Calu3 (cell line): ENCODE measurements at places on chromosomes 1 and 21. TPM values are rescaled to one million over a fixed set of nuclear protein-coding genes. Genes with fewer than 3 reads are reported as not detected.

CLCC1 gene
- 29.5 and 30.4 TPM in 2 replicates for total RNA-seq

FAM3B gene
- total RNA-seq = 0.47 and 0.71 TPM in 2 replicates

ANGPTL3 gene
- not detected in 2 replicates for total RNA-seq

SYPL2 gene
- 0.20 TPM in 1 of 2 replicates, not detected in the other for total RNA-seq

KRTAP12-2 gene
- not detected in 2 replicates for total RNA-seq

GRCh38 chr1:230087028-230087716 is 20.1 kb downstream of the GALNT2 start:
- H3K4me3 ChIP-seq = no peak overlapping the region
- no peaks in the 10 kb centered on the region for H3K27me3 ChIP-seq
- DNase-seq = no peak
- H3K36me3 ChIP-seq = peaks cover 36% of the 10 kb centered on the region

- no peaks in the 10 kb centered on the region for H3K27me3 ChIP-seq
- peaks cover 5% of the 10 kb centered on the region for H3K4me1 ChIP-seq
- no peak overlapping the region for H3K4me3 ChIP-seq
- DNase-seq = no peak
- no peak overlapping the region for H3K27ac ChIP-seq
- H3K36me3 ChIP-seq = no peaks in the 10 kb centered on the region
Observed at GRCh38 chr1:65751961-65752360, 40.7 kb upstream of the PDE4B start.

GRCh38 chr1:167472752-167473521 is 45.4 kb downstream of the CD247 start:
- H3K27me3 ChIP-seq = peaks cover 24% of the 10 kb centered on the region
- no peak overlapping the region for H3K4me3 ChIP-seq
- no peak overlapping the region for H3K27ac ChIP-seq
- DNase-seq = no peak

- peaks cover 94% of the 10 kb centered on the region for H3K36me3 ChIP-seq
- peak overlapping the region; percentile 57 for H3K4me3 ChIP-seq
- peak overlapping the region; percentile 99 for H3K27ac ChIP-seq
- no peaks in the 10 kb centered on the region for H3K27me3 ChIP-seq
- peaks cover 57% of the 10 kb centered on the region for H3K4me1 ChIP-seq
Observed at GRCh38 chr1:156129687-156130577, 15.4 kb downstream of the LMNA start.

GRCh38 chr1:49293016-49293415 is 516.3 kb upstream of the BEND5 start:
- no peaks in the 10 kb centered on the region for H3K27me3 ChIP-seq
- DNase-seq = no peak
- no peaks in the 10 kb centered on the region for H3K36me3 ChIP-seq
- no peak overlapping the region for H3K27ac ChIP-seq
- H3K4me1 ChIP-seq = no peaks in the 10 kb centered on the region

DNA sequence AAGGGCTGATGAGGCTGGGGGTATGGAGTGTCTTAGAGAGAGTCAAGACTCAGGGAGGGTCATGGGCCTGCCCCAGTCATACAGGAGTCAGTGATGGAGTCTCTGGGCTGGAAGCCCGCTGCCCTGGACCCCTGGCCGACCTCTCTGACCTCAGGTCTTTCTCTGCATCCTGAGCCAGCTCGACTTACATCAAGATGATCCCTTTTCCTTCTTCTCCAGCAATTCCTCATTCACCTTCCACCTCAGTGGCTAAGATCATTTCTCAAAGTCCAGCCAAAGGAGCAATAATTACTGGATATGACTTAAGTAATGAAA is 308.6 kb downstream of the MATN1 start:
- H3K27me3 ChIP-seq = peaks cover 98% of the 10 kb centered on the region
- H3K27ac ChIP-seq = no peak overlapping the region
- no peaks in the 10 kb centered on the region for H3K4me1 ChIP-seq
- H3K36me3 ChIP-seq = no peaks in the 10 kb centered on the region

GRCh38 chr1:70385477-70385876 is 25.6 kb upstream of the CTH start:
- H3K4me1 ChIP-seq = peaks cover 10% of the 10 kb centered on the region
- H3K4me3 ChIP-seq = no peak overlapping the region
- DNase-seq = no peak
- H3K27ac ChIP-seq = no peak overlapping the region

DNA sequence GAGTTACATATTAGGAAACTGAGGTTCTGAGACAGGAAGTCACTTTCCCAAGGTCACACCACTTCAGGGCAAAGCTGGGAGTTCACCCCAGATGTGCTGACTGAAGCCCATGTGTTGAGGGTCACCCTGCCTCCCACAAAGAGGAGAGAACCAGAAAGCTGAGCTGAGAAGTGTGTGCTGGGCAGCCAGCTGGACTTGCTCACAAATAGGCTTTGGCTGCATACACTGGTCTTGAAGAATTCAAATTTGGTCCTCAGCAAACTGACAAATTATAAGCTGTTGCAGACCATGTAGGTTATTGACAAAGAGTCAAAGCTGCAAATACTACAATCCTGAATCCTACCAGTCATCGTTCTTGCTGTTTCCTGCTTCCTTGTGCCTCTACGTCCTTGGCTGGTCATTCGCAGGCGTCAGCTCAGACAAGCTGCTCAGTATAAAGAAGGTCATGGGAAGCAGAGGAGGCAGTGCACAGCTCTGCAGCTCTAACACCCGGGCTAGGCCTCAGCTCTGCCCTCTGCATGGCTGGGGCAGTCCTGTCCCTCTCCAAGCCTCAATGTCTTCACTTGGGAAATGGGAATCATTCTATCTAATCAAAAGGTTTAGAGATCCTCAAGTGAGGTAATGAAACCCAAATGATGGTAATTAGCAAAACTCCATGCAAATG is 40.0 kb downstream of the CDCP2 start:
- H3K36me3 ChIP-seq = no peaks in the 10 kb centered on the region
- no peak for DNase-seq
- no peak overlapping the region for H3K4me3 ChIP-seq
- H3K27ac ChIP-seq = no peak overlapping the region
- peaks cover 12% of the 10 kb centered on the region for H3K27me3 ChIP-seq

GRCh38 chr1:43008115-43009060 is 49.7 kb upstream of the SLC2A1 start:
- DNase-seq = no peak
- H3K27me3 ChIP-seq = peaks cover 18% of the 10 kb centered on the region
- H3K36me3 ChIP-seq = no peaks in the 10 kb centered on the region
- H3K4me1 ChIP-seq = peaks cover 7% of the 10 kb centered on the region

DNA sequence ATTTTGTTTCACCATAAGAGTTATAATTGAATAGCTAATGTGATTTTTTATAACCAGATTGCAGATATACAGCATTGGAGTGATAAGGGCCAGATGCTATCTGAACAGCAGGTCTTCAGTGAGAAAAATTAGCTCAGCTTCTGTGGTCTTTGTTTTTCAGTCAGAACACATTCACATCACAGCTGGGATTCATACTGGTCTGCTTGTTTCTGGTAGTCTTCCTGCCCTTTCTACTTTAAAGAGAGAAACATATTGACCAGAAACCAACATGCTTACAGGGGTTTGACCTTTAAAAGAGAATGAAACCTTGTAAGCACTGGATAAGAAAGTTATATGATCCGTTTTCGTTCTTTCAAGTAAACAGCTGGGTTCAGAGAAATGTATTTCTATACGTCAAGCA is 213.7 kb upstream of the TMPRSS15 start:
- no peak for DNase-seq
- H3K27me3 ChIP-seq = no peaks in the 10 kb centered on the region
- no peaks in the 10 kb centered on the region for H3K36me3 ChIP-seq
- no peak overlapping the region for H3K27ac ChIP-seq
- no peaks in the 10 kb centered on the region for H3K4me1 ChIP-seq
- no peak overlapping the region for H3K4me3 ChIP-seq

DNA sequence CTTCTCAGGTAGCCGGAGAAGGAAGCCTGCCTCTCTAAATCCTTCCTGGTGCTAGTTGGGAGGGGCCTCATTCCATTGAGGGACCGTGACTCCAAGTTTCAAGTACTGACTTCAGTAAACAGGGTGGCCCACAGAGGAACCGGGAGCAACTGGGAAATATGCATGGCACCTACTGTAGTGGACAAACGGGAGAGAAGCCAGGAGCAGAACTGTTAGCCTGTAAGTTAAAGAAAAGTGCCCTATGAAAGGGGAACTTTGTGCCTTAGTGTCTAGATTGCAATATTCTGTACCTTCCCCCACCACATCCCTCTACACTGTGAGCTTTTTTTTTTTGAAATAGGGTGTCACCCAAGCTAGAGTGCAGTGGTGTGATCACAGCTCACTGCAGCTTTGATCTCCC is 33.2 kb upstream of the KANK4 start:
- no peak overlapping the region for H3K4me3 ChIP-seq
- no peaks in the 10 kb centered on the region for H3K36me3 ChIP-seq
- H3K27me3 ChIP-seq = peaks cover 18% of the 10 kb centered on the region
- no peaks in the 10 kb centered on the region for H3K4me1 ChIP-seq

- no peaks in the 10 kb centered on the region for H3K27me3 ChIP-seq
- DNase-seq = no peak
- H3K36me3 ChIP-seq = peaks cover 13% of the 10 kb centered on the region
- H3K27ac ChIP-seq = no peak overlapping the region
Observed at GRCh38 chr1:109923946-109924275, 13.3 kb downstream of the CSF1 start.

GRCh38 chr1:221334062-221334461 is 407.8 kb downstream of the DUSP10 start:
- H3K27me3 ChIP-seq = no peaks in the 10 kb centered on the region
- peaks cover 16% of the 10 kb centered on the region for H3K4me1 ChIP-seq
- H3K27ac ChIP-seq = no peak overlapping the region
- DNase-seq = no peak

- H3K4me3 ChIP-seq = peak overlapping the region; percentile 0
- no peaks in the 10 kb centered on the region for H3K27me3 ChIP-seq
Observed at GRCh38 chr1:218556016-218556415, 210.9 kb downstream of the TGFB2 start.

DNA sequence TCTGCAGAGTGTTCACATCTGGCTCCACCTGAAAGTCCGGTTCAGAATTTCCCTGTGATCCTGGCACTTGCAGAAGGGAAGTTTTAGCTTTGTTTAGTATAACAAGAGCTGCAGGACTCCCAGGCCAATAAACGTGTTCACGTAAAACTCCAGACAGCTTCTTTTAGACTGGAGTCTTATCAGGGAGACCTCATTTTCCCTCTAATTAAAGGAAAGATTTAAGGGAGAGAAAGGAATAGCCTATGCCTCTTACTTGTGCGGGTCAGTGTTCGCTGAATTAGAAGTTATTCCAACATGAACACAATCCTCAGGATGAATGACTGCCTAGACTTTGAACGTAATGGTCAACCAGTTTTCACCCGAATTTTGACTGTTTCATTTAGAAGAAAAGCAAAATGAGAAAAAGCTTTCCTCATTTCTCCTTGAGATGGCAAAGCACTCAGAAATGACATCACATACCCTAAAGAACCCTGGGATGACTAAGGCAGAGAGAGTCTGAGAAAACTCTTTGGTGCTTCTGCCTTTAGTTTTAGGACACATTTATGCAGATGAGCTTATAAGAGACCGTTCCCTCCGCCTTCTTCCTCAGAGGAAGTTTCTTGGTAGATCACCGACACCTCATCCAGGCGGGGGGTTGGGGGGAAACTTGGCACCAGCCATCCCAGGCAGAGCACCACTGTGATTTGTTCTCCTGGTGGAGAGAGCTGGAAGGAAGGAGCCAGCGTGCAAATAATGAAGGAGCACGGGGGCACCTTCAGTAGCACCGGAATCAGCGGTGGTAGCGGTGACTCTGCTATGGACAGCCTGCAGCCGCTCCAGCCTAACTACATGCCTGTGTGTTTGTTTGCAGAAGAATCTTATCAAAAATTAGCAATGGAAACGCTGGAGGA is 202.1 kb upstream of the SGIP1 start:
- H3K4me3 ChIP-seq = peak overlapping the region; percentile 74
- peaks cover 9% of the 10 kb centered on the region for H3K4me1 ChIP-seq
- DNase-seq = peak; percentile 67
- H3K27ac ChIP-seq = peak overlapping the region; percentile 83
- no peaks in the 10 kb centered on the region for H3K27me3 ChIP-seq

DNA sequence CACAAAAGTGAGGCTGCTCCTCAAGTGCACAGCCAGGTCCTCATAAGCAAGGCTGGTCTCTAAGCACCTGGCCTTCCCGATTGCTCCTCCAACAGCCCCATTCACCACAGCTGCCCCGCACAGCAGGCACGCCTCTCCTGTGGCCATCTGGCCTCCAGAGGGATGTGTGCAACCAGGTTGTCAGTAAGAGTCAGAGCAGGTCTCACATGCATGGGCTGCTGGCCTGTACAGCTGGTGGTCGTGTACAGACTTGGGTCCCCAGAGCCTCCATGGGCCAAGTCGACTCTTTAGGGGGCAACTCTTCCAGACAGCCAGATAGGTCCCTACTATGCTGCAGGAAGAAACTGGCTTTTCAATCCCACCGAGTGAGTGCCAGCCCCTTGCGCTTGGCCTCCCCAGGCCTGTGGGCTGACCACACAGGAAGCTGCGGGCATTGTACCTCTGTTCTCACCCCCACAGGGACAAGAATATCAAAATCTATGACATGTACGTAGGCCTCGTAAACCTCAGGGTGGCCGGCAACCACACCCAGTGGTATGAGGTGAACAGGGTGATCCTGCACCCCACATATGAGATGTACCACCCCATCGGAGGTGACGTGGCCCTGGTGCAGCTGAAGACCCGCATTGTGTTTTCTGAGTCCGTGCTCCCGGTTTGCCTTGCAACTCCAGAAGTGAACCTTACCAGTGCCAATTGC is 1.4 kb downstream of the PRSS38 start:
- no peak overlapping the region for H3K27ac ChIP-seq
- no peaks in the 10 kb centered on the region for H3K4me1 ChIP-seq
- H3K36me3 ChIP-seq = no peaks in the 10 kb centered on the region
- no peak overlapping the region for H3K4me3 ChIP-seq

DNA sequence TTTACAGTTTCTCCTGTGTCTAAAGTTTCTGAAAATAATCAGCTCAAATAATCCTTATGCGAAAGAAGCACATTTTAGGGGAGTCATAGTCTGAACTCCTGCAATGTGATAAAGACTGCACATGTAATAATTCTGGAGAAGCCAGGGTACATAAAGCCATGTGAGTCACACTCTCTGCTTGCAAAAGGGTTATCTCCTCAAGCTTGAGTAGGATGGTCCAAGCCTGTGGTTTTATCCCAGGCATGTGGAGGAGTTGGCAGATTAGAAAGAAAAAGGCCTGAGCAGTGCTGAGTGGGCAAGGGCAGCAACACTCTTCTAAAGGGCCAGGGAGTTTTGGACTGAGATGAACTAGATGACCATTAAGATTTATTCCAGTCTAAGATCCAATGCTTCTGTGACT is 220.4 kb downstream of the RHOU start:
- H3K27me3 ChIP-seq = no peaks in the 10 kb centered on the region
- no peak overlapping the region for H3K27ac ChIP-seq
- H3K4me1 ChIP-seq = no peaks in the 10 kb centered on the region
